SW 1271 (cell line): ENCODE measurements at places on chromosomes 2 and 18.

- no peak for DNase-seq
Observed at GRCh38 chr2:30622452-30622851, 175.4 kb downstream of the LCLAT1 start.

GRCh38 chr2:75327334-75327733 lies 128.0 kb upstream of the TACR1 start:
- no peak for DNase-seq

DNA sequence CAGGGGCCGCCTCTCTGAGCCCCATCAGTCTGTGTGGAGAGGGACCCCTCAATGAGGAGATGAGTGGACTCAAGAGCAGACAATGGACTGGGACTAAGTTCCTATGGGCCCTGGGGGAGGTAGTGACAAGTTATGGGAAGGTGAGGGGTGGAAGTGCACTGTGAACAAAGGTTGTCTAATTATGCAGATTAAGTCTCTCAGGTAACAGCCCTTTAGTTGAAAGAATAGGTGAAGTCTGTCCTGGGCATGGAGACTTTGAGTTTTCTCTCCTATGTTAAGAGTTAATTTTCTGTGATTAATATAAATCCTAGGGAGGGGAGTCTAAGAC lies 243.8 kb downstream of the FAM210A start:
- no peak for DNase-seq

- DNase-seq: no peak
Observed at GRCh38 chr2:62473246-62473827, 32.7 kb downstream of the TMEM17 start.

GRCh38 chr2:156379071-156379470 lies 46.5 kb upstream of the NR4A2 start:
- no peak for DNase-seq

DNA sequence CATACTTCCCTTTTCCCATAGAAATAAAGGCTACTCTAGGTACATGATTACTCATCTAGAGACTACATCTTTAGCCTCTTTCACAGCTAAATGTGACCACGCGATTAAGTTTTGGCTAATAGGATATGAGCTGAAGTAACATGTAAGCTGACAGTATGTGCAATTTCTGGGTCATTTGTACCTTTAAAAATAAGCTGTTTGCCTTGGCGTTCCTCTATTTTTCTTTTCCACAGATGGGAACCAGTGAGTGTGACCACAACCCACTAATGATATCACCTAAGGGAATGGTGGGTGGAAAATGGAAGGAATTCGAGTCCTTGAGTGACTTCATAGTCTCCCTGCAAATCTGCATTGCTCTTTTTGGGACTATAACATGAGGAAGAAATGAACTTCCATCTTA lies 11.7 kb upstream of the NABP1 start:
- no peak for DNase-seq

- DNase-seq: no peak
Observed at GRCh38 chr2:1663621-1664020, 80.7 kb downstream of the PXDN start.

DNA sequence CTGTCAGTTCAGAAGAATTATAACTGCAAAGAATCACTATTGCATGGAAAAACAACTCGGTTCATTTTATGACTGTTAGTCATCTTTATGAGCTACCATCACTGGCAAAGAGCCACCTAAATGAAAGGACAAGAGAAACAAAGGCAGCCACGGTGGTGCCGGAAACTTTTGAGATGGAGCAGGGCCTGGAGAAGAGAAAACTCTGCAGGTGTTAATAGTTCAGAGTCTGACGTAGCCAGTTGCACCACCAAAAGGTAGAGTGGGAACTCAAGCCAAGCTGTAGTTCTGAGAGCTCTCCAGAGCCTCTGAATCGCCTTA lies 110.9 kb downstream of the FTCDNL1 start:
- no peak for DNase-seq

DNA sequence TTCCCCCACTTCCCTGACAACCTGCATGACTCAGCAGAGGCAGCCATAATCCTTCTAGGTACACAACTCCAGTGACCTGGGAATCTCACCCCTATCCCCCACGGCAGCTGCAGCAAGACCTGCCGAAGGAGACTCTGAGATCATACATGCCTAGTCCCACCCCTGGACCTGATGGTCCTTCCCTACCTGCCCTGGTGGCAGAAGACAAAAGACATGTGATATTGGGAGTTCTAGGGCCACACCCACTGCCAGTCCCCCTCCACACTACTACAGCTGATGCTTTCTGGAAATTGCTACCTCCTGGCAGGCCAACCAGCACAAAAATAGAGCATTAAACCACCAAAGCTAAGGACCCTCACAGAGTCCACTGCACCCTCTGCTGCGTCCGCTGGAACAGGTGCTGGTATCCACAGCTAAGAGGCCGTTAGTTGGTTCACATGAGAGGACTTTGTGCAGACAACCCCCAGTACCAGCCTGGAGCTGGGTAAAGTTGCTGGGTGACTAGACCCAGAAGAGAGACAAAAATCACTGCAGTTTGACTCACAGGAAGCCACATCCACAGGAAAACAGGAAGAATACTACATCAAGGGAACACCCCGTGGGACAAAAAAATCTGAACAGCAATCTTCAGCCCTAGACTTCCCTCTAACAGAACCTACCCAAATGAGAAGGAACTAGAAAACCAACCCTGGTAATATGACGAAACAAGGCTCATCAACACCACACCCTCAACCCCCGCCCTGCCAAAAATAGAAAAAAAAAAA lies 12.5 kb downstream of the MARCO start:
- DNase-seq: no peak

GRCh38 chr2:146615778-146616177 lies 1229.1 kb upstream of the ACVR2A start:
- DNase-seq: no peak

DNA sequence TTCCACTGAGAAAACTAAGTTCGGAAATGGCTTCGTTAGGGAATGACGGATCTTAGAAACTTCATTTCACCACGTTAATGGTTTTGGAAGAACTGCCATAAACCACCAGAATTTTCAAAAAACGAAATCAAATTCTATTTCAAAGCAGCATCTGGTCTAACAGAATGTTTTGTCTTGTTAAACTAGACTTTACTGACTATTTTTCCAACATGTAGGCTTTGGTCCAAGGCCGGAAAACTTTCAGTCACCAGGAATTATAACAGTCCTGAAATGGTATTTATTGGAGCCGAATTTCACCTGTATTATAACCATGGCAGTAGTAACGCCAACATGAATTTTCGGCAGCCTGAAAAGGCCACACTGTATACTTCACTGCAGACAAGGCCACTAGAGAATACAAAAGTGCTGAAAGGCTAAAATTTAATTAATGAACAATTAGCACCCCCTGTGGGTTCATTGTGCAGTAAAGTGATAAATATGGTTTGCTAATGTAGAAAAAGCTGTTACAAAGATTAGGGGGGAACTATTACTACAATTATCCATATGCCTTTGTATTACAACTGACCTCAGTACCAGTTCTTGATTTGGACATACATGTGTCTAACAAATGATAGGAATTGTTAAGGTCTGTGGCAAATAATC lies 116.4 kb downstream of the ZNF521 start:
- no peak for DNase-seq

DNA sequence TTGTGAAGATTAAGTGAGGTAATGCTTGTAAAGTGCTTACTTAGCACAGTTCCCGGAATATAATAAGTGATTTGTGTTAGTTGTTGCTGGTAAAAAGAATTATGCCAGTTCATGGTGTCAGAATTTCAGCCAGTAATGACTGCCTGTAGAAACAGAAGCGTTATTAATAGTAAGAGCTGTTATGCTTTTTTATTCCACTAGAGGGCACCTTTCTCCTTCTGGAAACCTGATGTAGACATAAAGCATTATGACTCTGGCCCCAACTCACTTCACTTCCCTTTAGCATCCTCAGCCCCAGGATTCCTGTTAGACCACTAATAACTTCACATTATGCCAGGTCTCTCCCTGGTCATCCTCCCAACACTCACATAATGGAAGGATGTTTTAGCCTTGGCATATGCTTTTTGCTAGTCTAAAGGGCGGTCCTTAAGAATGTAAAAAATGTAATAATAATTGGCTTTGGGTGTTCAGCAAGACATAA lies 34.9 kb downstream of the C18orf54 start:
- DNase-seq: peak; percentile 9

DNA sequence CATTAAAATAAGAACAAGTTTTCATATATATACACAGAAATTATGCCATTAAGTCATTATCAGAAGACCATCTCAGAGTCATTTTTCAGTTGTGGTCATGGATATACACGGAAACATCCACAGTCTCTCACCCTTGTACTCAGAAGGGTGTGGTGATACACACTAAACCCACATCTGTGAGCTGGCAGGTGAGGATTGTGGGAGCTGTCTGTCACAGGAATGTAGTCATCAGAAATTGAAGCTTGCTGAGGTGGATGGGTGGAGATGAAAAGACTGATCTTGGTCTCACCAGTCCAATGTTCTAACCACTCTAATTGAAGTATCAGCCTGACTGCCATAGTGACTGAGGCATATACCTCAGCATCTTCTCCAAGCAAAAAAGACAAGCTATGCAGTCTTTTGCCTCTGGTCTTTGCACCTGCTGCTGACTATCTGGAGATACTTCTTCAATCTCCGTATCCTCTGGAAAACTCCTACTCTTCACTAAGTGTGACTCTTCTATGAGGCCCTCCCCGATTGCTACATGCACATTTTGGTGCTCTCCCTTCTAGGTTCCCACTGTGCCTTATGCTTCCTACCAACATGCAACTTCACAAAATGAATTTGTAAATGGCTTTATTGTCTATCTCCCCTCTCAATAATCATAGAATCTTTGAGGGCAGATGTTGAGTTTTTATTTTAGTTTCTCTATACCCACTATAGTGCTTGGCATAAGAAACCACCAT lies 232.8 kb downstream of the DYM start:
- no peak for DNase-seq

DNA sequence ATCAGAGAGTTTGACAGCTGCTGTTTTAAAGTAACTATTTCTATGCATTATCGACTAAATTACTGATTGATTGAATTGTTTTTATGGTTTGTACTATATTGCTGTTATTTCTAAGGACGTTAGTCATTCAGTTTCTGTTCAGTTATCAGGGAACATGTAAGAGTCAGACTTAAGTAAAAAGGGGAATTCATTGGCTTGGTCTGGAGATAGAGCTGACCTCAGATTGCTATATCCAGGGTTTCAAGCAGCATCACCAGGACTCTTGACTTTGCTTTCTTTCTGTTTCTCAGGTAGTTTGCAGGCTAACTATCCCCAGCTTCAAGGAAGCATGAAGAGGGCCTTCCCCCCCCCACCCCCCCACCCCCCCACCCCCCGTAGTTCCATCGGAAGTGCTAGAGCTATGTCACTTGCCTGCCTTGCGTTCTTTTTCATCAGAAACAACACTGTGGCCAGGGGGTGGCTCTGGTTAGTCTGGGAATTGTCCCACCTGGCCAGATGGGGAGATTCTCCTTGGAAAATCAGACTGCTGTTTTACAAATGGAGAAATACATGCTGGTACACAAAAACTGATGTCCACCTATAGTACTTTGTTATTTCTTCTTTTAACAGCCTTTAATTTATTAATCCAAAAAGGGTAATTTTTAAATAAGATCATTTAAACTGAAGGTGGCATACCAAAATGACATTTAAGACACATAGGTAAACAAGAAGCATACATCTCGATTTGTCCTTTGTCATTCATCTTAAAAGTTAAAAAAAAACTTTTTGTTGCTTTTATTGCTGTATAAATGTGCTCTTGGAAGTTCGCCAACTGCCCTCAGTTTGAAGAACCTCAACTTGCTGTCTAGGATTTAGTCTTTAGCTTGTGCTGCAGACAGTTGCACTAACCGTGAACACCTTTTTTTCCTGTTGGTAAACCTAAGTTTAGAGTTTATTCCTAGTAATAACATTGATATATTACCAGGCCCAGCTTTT lies 9.4 kb downstream of the SMAD4 start:
- DNase-seq: no peak

- no peak for DNase-seq
Observed at GRCh38 chr2:138723196-138723987, 56.8 kb downstream of the NXPH2 start.

GRCh38 chr2:233350708-233351107 lies 3.6 kb upstream of the DGKD start:
- DNase-seq: peak; percentile 95

DNA sequence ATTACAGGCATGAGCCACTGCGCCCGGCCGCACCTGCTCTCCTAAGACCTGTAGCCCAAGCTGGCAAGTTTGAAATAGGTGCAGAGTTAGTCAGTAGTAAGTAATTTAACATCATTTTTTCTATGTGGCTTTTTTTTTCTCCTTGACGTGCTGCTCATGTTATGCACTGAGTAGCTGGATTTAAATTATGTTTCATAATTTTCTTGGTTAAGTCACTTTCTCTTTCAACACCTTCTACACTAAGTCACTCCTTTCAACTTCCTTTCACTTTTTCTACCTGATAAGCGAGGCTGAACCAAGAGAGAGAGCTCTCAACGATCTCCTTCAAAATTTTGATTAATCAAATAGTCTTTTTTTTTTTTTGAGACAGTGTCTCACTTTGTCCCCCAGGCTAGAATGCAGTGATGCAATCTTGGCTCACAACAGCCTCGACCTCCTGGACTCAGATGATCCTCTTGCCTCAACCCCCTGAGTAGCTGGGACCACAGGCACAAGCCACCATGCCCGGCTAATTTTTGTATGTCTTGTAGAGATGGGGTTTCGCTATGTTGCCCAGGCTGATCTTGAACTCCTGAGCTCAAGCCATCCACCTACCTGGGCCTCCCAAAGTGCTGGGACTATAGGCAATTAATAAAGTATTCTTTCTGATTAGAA lies 13.1 kb downstream of the CASP8 start:
- no peak for DNase-seq

GRCh38 chr2:4762951-4763376 lies 929.2 kb upstream of the SOX11 start:
- DNase-seq: no peak

DNA sequence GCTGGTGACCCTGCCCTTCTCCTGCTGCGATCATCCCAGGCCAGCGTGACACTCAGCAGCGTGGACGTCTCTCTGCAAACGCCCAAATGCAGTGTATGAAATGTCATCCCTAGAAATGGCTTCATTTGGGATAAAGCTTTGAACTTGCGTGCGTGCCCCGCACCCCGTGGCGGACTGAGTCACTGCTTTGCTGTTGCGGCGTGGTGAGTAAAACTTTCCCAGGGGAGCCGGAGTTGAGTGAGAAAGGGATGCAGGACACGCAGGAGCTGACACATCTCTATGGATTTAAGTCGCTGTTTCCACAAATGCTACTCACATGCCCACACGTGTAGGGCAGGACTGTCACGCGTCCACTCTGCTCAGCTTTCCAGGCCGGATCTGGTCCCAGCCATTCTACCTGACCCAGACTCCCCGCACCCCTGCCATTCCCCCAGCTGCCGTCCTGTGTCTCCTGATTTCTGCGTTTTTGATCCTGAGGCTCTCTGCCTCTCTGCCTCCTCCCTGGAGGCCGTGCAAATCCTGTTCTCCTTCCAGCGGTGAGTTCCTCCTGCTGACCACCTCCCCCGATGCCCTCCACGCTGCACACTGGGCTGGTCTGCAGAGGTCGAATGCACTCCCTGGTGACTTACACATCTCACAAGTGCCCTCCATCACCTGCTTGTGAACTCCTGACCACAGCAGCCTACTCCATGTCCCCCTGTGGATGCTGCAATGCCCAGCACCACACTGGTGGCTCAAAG lies 88.9 kb downstream of the MBP start:
- no peak for DNase-seq
